ENCODE measurements at places on chromosomes 13 and 19.

- DNase-seq: no peak
Measured at GRCh38 chr13:98622931-98623331, 46.0 kb upstream of the STK24 start.

- DNase-seq: no peak
Measured at GRCh38 chr13:37934339-37935191, 65.0 kb upstream of the TRPC4 start.

GRCh38 chr19:16901491-16902175 is 12.8 kb downstream of the F2RL3 start:
- DNase-seq: no peak

DNA sequence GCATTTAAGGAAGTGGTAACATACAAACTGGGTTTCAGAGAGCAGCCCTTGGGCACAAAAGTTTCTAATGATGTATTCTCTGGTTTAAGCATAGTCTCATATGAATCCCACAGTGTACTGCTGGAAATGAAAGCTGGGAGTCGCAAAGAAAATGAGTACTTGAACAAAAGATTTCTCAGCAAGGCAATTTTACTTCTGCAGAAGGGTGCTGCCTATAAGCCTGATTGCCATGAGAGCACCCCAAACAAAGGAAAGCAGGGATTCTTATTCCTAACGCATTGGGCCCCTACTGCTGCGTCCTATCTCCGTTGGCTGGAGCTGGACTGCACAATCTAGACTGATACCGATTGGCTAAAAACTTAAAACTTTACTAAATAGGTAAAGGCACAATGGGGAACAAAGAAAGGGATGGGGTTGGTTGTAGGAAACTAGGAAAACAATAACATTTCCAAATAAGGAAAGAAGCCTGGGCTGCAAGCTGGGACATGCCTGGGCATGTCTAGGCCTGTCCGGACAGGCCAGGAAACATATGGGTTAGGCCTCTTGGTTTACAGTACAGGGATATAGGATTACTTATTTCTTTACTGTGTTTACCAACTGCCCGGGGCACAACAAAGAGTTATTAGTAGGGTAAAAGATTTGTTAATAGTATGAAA is 27.4 kb upstream of the VN1R4 start:
- DNase-seq: no peak

- DNase-seq: no peak
Measured at GRCh38 chr13:20395061-20395916, 130.4 kb downstream of the CRYL1 start.

- DNase-seq: no peak
Measured at GRCh38 chr19:4473763-4474513, 1.8 kb downstream of the HDGFL2 start.

DNA sequence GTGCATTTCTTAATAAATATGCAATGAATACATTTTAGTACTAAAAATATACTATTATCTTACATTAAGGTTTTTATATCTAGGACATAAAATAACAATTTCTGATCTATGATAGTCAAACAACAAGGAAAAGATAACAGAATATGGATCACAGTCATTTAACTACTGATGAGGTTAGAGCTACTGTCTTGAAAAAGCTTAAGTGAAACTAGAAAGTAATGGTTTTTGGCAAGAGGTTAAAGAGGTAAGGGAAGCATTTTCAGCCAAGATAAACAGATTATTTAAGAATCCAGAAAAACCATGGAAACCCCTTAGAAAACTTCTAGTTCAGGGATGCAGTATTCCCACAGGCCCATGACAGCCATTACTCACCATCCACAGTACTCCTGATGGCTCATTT is 787.4 kb downstream of the DACH1 start:
- no peak for DNase-seq

GRCh38 chr13:20397896-20398295 is 127.8 kb downstream of the CRYL1 start:
- no peak for DNase-seq

GRCh38 chr13:19561585-19561984 is 253 bp upstream of the TPTE2 start:
- no peak for DNase-seq
